ENCODE measurements at places on chromosomes 6 and 20. TPM values are rescaled to one million over a fixed set of nuclear protein-coding genes. Genes with fewer than 3 reads are reported as not detected.

Gene GFRAL
- total RNA-seq, result not detected

- no peak overlapping the region for H3K27ac ChIP-seq
- no peak for DNase-seq
- H3K27me3 ChIP-seq, result peaks cover 14% of the 10 kb centered on the region
Measured at GRCh38 chr6:168024951-168025510, 27.6 kb downstream of the KIF25 start.

- H3K4me1 ChIP-seq, result no peaks in the 10 kb centered on the region
- H3K4me3 ChIP-seq, result no peak overlapping the region
- H3K27ac ChIP-seq, result no peak overlapping the region
- peaks cover 56% of the 10 kb centered on the region for H3K27me3 ChIP-seq
- H3K36me3 ChIP-seq, result no peaks in the 10 kb centered on the region
Measured at GRCh38 chr20:56245761-56246160, 2.8 kb upstream of the MC3R start.

GRCh38 chr6:158795516-158795915 is 23.7 kb downstream of the EZR start:
- H3K36me3 ChIP-seq, result no peaks in the 10 kb centered on the region
- no peaks in the 10 kb centered on the region for H3K27me3 ChIP-seq
- no peak overlapping the region for H3K4me3 ChIP-seq
- H3K27ac ChIP-seq, result no peak overlapping the region
- H3K4me1 ChIP-seq, result peaks cover 49% of the 10 kb centered on the region

Gene TCP11
- not detected for total RNA-seq

Gene SDC4
- total RNA-seq, result 23.3 TPM

Gene BMP2
- total RNA-seq, result 0.10 TPM

- H3K4me3 ChIP-seq, result no peak overlapping the region
- no peaks in the 10 kb centered on the region for H3K4me1 ChIP-seq
- peaks cover 10% of the 10 kb centered on the region for H3K27me3 ChIP-seq
- no peaks in the 10 kb centered on the region for H3K36me3 ChIP-seq
- no peak overlapping the region for H3K27ac ChIP-seq
Measured at GRCh38 chr6:118298476-118299427, 249.3 kb upstream of the PLN start.

Gene RAB22A
- 16.2 TPM for total RNA-seq

GRCh38 chr6:106249658-106250057 is 75.9 kb downstream of the ATG5 start:
- H3K27ac ChIP-seq, result no peak overlapping the region
- H3K36me3 ChIP-seq, result peaks cover 7% of the 10 kb centered on the region
- peak overlapping the region; percentile 9 for H3K4me3 ChIP-seq
- no peak for DNase-seq
- peaks cover 16% of the 10 kb centered on the region for H3K4me1 ChIP-seq

Gene DLL1
- total RNA-seq, result 0.12 TPM

Gene RAD21L1
- total RNA-seq, result not detected

GRCh38 chr6:14932485-14933182 is 313.2 kb upstream of the JARID2 start:
- no peak overlapping the region for H3K4me3 ChIP-seq
- H3K27ac ChIP-seq, result no peak overlapping the region
- H3K27me3 ChIP-seq, result no peaks in the 10 kb centered on the region
- H3K4me1 ChIP-seq, result no peaks in the 10 kb centered on the region
- no peak for DNase-seq

DNA sequence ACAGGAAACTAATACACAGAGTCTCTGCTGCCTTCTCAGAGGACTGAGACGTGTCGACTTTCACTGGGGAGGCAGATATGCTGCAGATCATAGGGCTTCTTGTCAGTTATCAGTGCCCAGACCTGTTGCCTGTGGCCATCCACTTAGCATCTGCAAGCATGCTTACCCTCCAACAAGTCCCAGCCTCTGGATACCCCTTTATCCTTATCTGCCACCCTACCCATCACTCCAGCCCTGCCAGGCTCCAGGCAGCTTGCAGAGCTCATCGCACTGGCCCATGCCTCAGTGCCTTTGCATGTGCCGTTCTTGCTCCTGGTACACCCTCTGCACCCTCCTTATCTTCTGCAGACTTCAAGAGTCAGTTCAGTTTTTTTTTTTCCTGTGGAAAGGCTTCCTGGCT is 119.2 kb downstream of the TOX2 start:
- no peaks in the 10 kb centered on the region for H3K36me3 ChIP-seq
- peaks cover 45% of the 10 kb centered on the region for H3K4me1 ChIP-seq
- H3K4me3 ChIP-seq, result no peak overlapping the region
- H3K27me3 ChIP-seq, result peaks cover 61% of the 10 kb centered on the region

- H3K4me3 ChIP-seq, result no peak overlapping the region
- H3K27ac ChIP-seq, result peak overlapping the region; percentile 12
- H3K27me3 ChIP-seq, result no peaks in the 10 kb centered on the region
- H3K36me3 ChIP-seq, result peaks cover 6% of the 10 kb centered on the region
- DNase-seq, result no peak
Measured at GRCh38 chr6:42326248-42326647, 108.6 kb upstream of the MRPS10 start.

GRCh38 chr20:58987790-58988564 is 6.9 kb downstream of the NELFCD start:
- H3K4me3 ChIP-seq, result no peak overlapping the region
- H3K27me3 ChIP-seq, result no peaks in the 10 kb centered on the region
- H3K4me1 ChIP-seq, result peaks cover 37% of the 10 kb centered on the region
- H3K27ac ChIP-seq, result no peak overlapping the region
- H3K36me3 ChIP-seq, result peaks cover 36% of the 10 kb centered on the region
- no peak for DNase-seq

DNA sequence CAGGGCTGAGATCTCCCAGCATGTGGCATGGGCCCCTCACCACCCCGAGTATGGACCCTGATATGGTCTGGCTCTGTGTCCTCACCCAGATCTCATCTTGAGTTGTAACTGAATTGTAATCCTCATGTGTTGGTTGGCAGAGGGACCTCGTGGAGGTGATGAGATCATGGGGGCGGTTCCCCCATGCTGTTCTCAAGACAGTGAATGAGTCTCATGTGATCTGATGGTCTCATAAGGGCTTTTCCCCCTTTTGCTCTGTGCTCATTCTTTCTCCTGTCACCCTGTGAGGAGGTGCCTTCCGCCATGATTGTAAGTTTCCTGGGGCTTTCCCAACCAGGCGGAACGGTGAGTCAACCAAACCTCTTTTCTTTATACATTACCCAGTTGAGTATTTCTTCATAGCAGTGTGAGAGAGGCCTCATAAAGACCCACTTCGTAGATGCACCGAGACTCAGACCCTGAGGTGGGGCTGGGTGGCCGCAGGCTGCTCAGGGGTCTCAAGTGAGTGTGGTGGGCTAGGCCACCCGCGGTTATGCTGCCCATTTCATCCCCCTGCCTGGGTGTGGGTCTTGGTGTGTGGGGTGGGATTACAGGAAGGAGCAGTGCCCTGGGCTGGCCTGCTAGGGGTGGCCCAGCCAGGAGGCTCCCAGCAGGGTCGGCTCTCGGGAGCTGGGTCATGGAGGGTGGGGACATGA is 26.2 kb upstream of the GATA5 start:
- peaks cover 10% of the 10 kb centered on the region for H3K36me3 ChIP-seq
- H3K4me1 ChIP-seq, result peaks cover 33% of the 10 kb centered on the region
- peak overlapping the region; percentile 49 for H3K4me3 ChIP-seq
- peak; percentile 91 for DNase-seq

GRCh38 chr6:26118999-26119398 is 31.8 kb downstream of the HFE start:
- DNase-seq, result no peak
- H3K4me1 ChIP-seq, result peaks cover 26% of the 10 kb centered on the region
- H3K27ac ChIP-seq, result no peak overlapping the region
- no peaks in the 10 kb centered on the region for H3K27me3 ChIP-seq

GRCh38 chr6:40537446-40537845 is 49.7 kb downstream of the LRFN2 start:
- peaks cover 12% of the 10 kb centered on the region for H3K4me1 ChIP-seq
- no peak overlapping the region for H3K27ac ChIP-seq
- H3K27me3 ChIP-seq, result no peaks in the 10 kb centered on the region
- H3K36me3 ChIP-seq, result no peaks in the 10 kb centered on the region
- peak; percentile 15 for DNase-seq

Gene LRRC73
- total RNA-seq, result 0.36 TPM

DNA sequence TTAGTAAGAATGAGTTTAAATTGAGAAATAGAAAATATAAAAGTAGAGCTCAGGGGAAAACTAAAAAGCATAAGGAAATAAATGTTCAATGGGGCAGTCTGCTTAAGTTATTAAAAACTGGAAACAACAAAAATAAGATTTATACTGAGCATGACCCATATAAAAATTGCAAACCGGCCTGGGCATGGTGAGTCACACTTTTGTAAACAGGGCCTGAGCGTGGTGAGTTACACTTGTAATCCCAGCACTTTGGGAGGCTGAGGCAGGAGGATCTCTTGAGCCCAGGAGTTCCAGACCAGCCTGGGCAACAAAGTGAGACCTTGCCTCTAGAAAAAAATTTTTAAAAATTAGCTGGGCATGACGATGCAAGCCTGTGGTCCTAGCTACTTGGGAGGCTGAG is 74.6 kb downstream of the TMEM244 start:
- no peaks in the 10 kb centered on the region for H3K4me1 ChIP-seq
- no peak overlapping the region for H3K27ac ChIP-seq
- H3K27me3 ChIP-seq, result peaks cover 25% of the 10 kb centered on the region
- DNase-seq, result no peak
- no peaks in the 10 kb centered on the region for H3K36me3 ChIP-seq

DNA sequence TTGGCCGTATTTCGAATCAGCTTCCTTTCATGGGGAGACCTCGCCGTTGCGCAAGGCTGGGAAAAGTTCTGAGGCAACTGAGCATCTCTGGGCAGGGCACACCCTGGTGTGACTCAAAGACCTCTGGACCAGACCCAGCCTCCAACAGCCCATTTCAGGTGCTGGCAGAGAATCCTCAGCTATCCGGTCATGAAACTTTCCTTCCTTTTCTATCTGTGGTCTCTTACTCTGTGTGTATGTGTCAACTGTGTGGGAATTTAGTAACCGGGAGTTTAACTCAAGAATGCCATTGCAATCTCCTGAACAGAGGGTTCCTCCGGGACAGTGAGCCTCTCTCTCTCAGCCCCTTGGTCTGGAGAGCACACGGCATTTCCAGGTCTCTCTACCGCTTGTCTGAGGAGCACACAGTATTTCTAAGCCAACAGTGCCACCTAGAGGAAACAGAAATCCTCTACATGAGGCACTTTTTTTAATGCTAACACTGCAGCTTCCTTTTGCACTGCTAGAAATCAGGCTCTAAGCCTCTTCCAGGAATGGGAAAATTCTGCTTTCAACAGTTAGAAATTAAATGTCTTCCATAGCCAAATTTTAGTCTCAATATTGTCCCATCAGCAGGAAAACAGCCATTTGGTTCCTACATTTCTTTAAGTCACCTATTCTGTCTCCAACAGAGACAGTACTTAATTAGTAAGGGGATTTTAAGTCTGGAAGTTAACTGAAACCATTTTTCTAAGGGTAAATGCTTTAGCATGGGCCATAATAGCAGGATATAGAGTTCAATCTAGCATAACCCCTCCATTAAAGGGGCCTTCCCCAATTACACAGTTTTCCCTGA is 32.7 kb downstream of the PLN start:
- no peaks in the 10 kb centered on the region for H3K27me3 ChIP-seq
- H3K36me3 ChIP-seq, result peaks cover 32% of the 10 kb centered on the region
- H3K4me3 ChIP-seq, result no peak overlapping the region
- peaks cover 24% of the 10 kb centered on the region for H3K4me1 ChIP-seq

Gene HCRTR2
- not detected for total RNA-seq

DNA sequence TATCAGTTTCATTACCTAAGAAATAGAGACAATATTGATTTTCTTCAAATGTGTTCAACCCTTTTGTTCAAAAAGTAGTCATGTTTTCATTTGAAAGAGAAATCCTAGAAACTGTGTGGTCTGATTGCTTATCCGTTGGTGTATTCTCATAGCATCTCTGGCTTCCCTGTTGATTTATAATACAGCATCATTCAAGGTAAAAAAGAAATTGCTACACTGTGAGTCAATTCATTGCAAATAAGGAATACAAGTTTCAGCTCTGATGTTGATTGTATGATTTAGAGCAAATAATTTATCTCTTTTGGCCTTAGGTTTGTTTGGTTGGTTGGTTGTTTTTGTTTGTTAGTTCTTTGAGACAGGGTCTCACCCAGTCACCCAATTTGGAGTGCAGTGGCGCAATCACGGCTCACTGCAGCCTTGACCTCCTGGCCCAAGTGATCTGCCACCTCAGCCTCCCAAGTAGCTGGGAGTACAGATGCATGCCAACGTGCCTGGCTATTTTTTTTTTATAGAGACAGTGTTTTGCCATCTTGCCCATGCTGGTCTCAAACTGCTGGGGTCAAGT is 185.5 kb upstream of the TNFAIP3 start:
- H3K4me1 ChIP-seq, result peaks cover 45% of the 10 kb centered on the region
- DNase-seq, result no peak
- H3K27me3 ChIP-seq, result peaks cover 10% of the 10 kb centered on the region
- H3K27ac ChIP-seq, result peak overlapping the region; percentile 89
- H3K4me3 ChIP-seq, result no peak overlapping the region

DNA sequence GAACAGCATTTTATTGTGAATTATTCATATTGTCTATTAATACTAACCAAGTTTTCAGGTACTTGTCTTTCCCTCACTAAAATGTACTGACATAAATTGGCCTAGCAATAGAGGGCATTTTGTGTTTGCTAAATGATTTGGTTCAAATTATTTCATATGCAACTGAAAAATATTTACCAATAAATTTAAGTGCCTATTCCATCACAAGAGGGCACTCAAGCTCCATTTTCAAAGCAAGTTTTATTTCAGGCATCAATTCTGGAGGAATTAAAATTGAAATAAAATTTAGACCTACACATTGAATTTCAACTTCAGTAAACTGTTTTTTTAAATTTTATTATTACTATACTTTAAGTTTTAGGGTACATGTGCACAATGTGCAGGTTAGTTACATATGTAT is 114.3 kb upstream of the SYNCRIP start:
- no peak for DNase-seq
- H3K4me3 ChIP-seq, result no peak overlapping the region
- H3K27me3 ChIP-seq, result peaks cover 43% of the 10 kb centered on the region
- no peaks in the 10 kb centered on the region for H3K4me1 ChIP-seq

GRCh38 chr6:120026791-120027190 is 677.2 kb upstream of the MAN1A1 start:
- no peaks in the 10 kb centered on the region for H3K27me3 ChIP-seq
- DNase-seq, result no peak
- H3K4me3 ChIP-seq, result no peak overlapping the region
- no peaks in the 10 kb centered on the region for H3K36me3 ChIP-seq
- H3K27ac ChIP-seq, result no peak overlapping the region

Gene PRDM1
- total RNA-seq, result 192 TPM

- no peak for DNase-seq
- peaks cover 14% of the 10 kb centered on the region for H3K27me3 ChIP-seq
- no peak overlapping the region for H3K27ac ChIP-seq
- no peak overlapping the region for H3K4me3 ChIP-seq
Measured at GRCh38 chr20:57579898-57580447, 19.1 kb downstream of the PCK1 start.

Gene ATP6V1G2
- total RNA-seq, result 2.3 TPM

- DNase-seq, result no peak
- no peaks in the 10 kb centered on the region for H3K36me3 ChIP-seq
- H3K4me1 ChIP-seq, result peaks cover 25% of the 10 kb centered on the region
- H3K27ac ChIP-seq, result peak overlapping the region; percentile 57
- H3K4me3 ChIP-seq, result peak overlapping the region; percentile 60
- no peaks in the 10 kb centered on the region for H3K27me3 ChIP-seq
Measured at GRCh38 chr20:63635431-63636141, 8.7 kb upstream of the GMEB2 start.

Gene MMP24
- not detected for total RNA-seq

All from natural killer cell treated with Interleukin-12 subunit alpha and Interleukin-12 subunit beta and Interleukin-15 and Interleukin-18, amount 100 ng/mL, for 72 hours (primary cell).